ENCODE measurements at places on chromosomes 5 and 9.

DNA sequence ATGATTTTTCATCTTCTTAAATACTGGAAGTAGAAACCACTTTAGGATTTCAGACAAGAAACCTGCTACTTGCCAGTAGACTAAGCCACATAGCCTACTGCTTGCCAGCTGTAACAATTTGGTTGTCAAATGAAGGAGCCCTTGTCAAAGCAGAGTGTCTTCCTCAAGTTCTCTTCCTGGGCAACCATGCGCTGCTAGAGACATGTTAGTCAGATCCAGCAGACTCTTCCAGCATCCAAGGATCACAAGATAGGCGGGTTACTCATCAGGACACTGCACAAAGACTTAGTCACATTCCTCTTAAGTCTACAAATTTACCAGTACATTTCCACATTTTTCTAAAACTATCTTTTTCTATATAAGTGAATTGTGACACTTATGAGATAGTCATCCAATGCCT is 24.4 kb downstream of the SKIC3 start:
- no peak for DNase-seq

- no peak for DNase-seq
Observed at GRCh38 chr5:137478043-137478442, 21.1 kb downstream of the SPOCK1 start.

- no peak for DNase-seq
Observed at GRCh38 chr5:16901021-16901644, 35.0 kb downstream of the MYO10 start.

DNA sequence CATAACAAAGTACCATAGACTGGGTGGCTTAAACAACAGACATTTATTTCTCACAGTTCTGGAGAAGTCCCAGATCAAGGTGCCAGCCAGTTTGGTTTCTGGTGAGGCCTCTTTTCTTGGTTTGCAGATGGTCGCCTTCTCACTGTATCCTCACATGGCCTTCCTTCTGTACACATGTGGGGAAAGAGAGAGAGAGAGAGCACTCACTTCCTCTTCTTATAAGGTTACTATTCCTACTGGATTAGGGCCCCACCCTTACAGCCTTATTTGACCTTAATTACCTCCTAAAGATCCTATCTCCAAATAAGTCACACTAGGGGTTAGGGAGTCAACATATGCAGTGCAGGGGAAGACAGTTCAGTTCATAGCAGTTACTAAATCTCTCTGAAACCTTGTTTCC is 205.6 kb upstream of the GDNF start:
- no peak for DNase-seq

DNA sequence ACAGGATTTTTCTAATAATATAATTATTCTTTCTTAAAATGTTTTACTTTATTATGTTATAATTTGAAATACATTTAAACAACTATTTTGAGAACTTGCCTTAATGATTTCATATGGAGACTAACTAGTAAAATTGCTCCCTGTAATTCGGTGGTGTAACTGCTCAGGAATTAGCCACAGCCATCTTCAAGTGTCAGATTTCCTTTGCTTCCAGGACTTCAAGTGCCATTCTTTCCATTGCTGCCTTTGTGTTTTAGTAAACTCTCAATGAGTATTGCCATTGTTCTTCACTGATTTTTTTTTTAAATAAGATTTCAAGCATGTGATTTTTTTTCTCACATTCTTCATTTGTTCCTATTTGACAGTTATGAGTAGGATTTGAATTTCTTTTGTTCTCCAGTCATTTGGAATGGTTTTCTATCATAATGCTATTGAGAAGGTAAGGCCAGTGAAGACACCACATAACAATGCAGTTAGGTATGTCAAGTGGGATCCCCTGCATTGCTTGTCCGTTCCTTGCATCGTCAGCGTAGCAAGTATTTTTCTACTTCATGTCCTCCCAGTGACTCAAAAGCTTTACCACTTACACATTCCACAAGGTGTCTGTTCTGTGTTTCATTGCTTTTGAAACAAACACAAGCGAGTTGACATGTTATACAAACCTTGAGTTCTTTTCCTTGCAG is 83.7 kb downstream of the LNPEP start:
- DNase-seq: no peak

DNA sequence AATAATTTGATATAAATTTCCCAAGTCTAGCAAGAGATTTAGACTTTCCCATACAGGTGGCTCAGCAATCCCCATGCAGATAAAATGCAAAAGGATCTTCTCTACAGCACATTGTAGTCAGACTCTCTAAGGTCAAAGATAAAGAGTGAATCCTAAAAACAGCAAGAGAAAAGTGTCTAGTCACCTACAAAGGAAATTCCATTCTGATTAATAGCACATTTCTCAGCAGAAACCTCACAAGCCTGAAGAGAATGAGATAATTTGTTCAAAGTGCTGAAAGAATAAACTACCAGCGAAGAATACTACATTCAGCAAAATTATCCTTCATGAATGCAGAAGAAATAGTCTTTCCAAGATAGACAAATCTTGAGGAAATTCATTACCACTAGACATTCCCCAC is 493.3 kb downstream of the PRELID2 start:
- no peak for DNase-seq

DNA sequence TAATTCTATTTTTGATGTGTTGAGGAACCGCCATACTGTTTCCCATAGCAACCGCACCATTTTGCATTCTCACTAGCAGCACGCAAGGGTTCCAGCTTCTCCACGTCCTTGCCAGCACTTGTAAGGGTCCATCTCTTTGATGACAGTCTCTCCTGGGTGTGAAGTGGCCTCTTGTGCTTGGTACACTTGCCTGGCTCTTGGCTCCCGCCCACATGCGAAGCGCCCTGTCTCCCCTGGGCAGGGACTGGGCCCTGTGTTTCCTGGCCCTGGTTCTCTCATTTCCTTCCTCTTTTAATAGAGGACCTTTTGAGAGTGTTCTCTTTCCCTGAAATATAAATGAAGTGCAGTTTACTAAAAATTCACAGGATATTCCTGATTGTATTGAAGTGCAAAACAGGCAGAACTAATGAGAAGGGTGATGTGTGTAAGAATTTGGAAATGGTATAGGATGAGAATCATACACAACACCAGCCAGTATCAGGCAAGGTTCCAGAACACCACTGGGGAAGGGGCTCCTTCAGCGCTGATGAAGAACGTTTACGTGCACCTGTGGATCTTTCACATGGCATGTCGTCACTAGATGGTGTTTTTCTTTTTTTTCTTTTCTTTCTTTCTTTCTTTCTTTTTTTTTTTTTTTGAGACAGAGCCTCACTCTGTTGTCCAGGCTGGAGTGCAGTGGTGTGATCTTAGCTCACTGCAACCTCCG is 73.0 kb downstream of the EHMT1 start:
- DNase-seq: no peak

DNA sequence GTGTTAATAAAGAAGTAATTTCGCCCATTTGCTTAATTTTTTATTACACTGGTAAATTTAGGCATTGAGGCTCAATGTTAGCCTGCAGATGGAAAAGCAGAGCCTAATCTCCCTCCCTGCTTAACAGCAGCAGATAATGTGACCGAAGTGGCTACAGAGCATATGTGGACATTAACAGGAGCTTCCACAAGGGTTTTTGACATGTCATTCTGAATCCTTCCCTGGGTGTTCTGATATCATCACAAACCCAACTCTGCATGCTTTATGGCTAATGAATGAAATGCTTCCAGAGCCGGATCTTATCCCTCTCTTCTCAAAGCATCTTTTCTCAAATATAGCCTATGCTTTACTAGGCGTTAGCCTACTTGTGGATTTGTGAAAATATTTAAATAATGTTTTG is 208.6 kb downstream of the CAAP1 start:
- DNase-seq: no peak

- no peak for DNase-seq
Observed at GRCh38 chr9:26066237-26066636, 388.0 kb upstream of the TUSC1 start.

GRCh38 chr5:143641549-143642355 is 170.2 kb upstream of the HMHB1 start:
- DNase-seq: no peak

- DNase-seq: no peak
Observed at GRCh38 chr9:99239341-99240060, 17.4 kb downstream of the SEC61B start.

- peak; percentile 86 for DNase-seq
Observed at GRCh38 chr5:142872795-142873194, 102.6 kb downstream of the ARHGAP26 start.

- peak; percentile 55 for DNase-seq
Observed at GRCh38 chr5:174323878-174324281, 278.4 kb downstream of the NSG2 start.

DNA sequence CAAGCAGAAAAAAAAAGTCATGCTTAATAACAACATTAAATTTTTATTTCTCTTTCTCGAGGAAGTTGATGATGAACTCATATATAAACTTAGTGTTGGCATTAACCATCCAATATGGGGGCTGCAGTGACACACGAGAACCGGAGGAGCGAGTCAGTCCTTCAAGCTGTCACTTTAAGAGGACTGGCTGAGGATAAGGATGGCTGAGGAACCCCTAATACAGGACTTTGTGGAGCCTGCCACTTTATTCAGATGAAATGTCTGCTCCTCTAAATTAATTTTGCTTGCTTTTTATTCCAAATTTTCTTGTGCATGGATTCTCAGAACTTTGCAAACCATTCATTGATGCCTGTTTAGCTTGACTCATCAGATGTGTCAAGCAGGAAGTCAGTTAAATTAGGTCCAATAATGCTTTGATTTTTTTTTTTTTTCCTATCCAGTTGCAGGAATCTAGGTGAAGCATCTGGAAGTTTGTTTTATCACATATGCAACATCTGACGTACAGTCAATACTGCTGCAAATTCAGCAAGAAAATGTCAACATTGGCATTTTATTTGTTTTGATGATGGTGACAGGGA is 144.2 kb upstream of the COL5A1 start:
- DNase-seq: no peak

GRCh38 chr5:6424110-6424659 is 24.5 kb upstream of the UBE2QL1 start:
- no peak for DNase-seq

DNA sequence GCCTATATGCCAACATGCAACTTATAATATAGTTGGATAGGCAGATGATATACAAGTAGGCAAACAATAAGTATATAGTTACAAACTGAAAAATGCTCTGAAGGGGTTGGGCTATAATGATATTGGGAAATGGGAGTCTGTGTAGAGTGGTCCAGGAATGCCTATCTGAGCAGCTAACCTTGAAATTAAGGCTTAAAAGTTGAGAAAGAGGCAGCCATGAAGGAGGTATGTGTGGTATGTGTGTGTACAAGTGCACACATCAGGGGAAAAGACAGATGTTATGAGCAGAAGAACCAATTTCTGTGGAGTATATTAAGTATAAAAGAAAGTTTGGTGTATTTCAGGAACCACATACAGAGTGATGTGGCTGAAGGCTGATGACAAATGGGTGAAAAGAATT is 154.9 kb upstream of the PAPPA start:
- DNase-seq: no peak
